ENCODE measurements at places on chromosomes 7 and 10. TPM values are rescaled to one million over a fixed set of nuclear protein-coding genes. Genes with fewer than 3 reads are reported as not detected.

CFAP46 gene
- under 0.01 TPM for total RNA-seq

MALRD1 gene
- not detected for total RNA-seq

TMEM196 gene
- total RNA-seq: not detected

SLC13A1 gene
- not detected for total RNA-seq

AP5Z1 gene
- 34.5 TPM for total RNA-seq

ZFAND2A gene
- 66.2 TPM for total RNA-seq

RELN gene
- total RNA-seq: under 0.01 TPM

PRKAR2B gene
- 62.1 TPM for total RNA-seq

GPR141 gene
- 3.8 TPM for total RNA-seq

RAB19 gene
- total RNA-seq: 1.5 TPM

SYT15 gene
- 0.10 TPM for total RNA-seq

NAT16 gene
- total RNA-seq: not detected

PRR15 gene
- not detected for total RNA-seq

PSD gene
- 4.1 TPM for total RNA-seq

ACTL6B gene
- not detected for total RNA-seq

TRA2A gene
- total RNA-seq: 101 TPM

LIPN gene
- 3.0 TPM for total RNA-seq

CCDC136 gene
- 1.3 TPM for total RNA-seq

MAGI2 gene
- total RNA-seq: 0.42 TPM

HMX3 gene
- total RNA-seq: not detected

ZNF117 gene
- total RNA-seq: 3.8 TPM

ALDH18A1 gene
- total RNA-seq: 5.9 TPM

LRRD1 gene
- 0.10 TPM for total RNA-seq

CDHR1 gene
- 0.31 TPM for total RNA-seq

GNAT3 gene
- total RNA-seq: not detected

CCZ1 gene
- 64.9 TPM for total RNA-seq

SUN3 gene
- 0.10 TPM for total RNA-seq

ADRA2A gene
- total RNA-seq: 0.21 TPM

SEMA3E gene
- not detected for total RNA-seq

NXPH1 gene
- total RNA-seq: not detected

PON3 gene
- not detected for total RNA-seq

SH2D4B gene
- total RNA-seq: 0.10 TPM

TNS3 gene
- 9.2 TPM for total RNA-seq

CPVL gene
- 132 TPM for total RNA-seq

SYNPO2L gene
- total RNA-seq: 0.10 TPM
